ENCODE measurements at places on chromosomes 12 and 14.

GRCh38 chr12:6757028-6757690 lies 4.2 kb upstream of the MLF2 start:
- H3K36me3 ChIP-seq: no peaks in the 10 kb centered on the region
- H3K27me3 ChIP-seq: peaks cover 2% of the 10 kb centered on the region
- peaks cover 17% of the 10 kb centered on the region for H3K4me1 ChIP-seq
- no peak for DNase-seq
- H3K4me3 ChIP-seq: no peak overlapping the region

GRCh38 chr12:31759632-31760459 lies 31.0 kb upstream of the AMN1 start:
- H3K4me3 ChIP-seq: no peak overlapping the region
- no peak for DNase-seq
- H3K36me3 ChIP-seq: no peaks in the 10 kb centered on the region
- no peaks in the 10 kb centered on the region for H3K27me3 ChIP-seq
- peaks cover 11% of the 10 kb centered on the region for H3K4me1 ChIP-seq

- H3K4me3 ChIP-seq: no peak overlapping the region
- no peak for DNase-seq
- H3K4me1 ChIP-seq: peaks cover 6% of the 10 kb centered on the region
- peaks cover 10% of the 10 kb centered on the region for H3K27me3 ChIP-seq
These were observed 59.4 kb downstream of the ZNF664 start for GRCh38 chr12:124032265-124032886.

DNA sequence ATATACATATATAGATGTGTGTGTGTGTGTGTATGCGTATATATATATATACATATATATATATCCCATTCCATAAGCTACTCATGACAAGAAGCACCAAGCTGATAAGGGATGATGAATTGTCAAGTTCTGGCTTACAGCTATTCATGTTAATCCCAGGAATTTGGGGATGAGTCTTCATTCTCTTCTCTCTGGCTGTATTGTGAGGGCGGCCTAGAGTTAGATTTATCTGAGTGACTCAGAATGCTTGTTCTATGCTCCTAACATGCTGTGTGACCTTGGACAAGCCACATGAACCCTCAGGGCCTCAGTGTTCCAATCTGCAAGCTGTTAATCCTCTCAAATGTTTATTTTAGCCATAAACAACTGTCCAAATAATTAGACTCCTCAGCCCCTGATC lies 749.0 kb downstream of the MED13L start:
- no peak overlapping the region for H3K27ac ChIP-seq
- H3K4me1 ChIP-seq: no peaks in the 10 kb centered on the region

DNA sequence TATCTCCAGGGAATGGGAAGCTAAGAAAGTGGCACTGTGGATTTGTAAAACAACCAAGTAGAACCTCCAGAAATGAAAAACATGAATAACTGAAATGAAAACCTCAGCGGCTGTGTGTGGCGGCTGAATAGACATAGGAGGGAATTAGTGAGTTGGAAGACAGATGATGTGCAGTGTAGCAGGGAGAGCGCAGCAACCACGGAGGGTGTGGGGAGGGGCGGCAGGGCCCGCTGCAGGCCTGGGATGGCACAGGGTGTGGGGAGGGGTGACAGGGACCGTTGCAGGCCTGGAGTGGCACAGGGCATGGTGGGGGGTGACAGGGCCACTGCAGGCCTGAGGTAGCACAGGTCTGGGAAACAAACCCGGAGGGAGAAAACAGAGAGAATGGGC lies 51.1 kb downstream of the BEGAIN start:
- H3K4me3 ChIP-seq: no peak overlapping the region
- H3K27ac ChIP-seq: no peak overlapping the region
- no peaks in the 10 kb centered on the region for H3K4me1 ChIP-seq
- H3K27me3 ChIP-seq: no peaks in the 10 kb centered on the region
- H3K36me3 ChIP-seq: no peaks in the 10 kb centered on the region
- no peak for DNase-seq
